Nephron progenitor cell (in vitro differentiated cells): ENCODE measurements at places on chromosomes 3 and 15.

GRCh38 chr3:48247401-48247811, 6.5 kb downstream of the ZNF589 start:
- no peak for DNase-seq

DNA sequence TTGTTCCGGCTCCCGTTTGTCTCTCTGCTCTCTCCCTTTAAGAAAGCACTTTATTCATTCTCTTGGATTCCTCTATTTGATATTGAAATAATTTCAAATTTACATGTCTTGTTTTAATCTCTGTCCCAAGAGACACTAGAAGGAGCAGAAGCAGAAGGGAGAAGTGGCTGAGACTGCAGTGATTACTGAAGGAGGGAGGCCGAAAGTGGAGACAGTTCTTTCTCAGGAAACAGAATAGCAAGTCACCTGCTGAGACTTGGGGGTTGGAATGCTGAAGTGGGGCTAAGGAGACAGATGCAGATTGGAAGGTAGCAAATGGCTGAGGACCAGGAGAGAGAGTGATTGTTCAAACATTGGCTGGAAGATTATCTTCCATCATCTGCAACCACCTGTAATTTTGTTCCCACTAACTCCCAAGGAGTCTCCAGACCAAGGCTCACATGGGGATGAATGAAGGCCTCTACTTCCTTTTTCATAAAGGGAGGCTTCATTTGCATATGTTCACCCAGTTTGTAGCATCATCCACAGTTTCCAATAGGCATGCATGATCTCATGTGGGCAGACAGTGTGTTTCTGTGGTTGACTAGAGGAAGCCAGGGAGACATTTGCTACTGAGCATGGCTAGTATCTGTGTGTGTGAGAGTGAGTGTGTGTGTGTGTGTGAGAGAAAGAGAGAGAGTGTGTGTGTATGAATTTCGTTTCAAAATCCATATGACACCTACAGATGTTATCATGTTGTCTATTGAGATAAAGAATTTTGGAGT, 24.0 kb downstream of the LTF start:
- DNase-seq, result no peak

- DNase-seq, result no peak
Observed at GRCh38 chr15:42772144-42772543, 35.2 kb upstream of the CDAN1 start.

DNA sequence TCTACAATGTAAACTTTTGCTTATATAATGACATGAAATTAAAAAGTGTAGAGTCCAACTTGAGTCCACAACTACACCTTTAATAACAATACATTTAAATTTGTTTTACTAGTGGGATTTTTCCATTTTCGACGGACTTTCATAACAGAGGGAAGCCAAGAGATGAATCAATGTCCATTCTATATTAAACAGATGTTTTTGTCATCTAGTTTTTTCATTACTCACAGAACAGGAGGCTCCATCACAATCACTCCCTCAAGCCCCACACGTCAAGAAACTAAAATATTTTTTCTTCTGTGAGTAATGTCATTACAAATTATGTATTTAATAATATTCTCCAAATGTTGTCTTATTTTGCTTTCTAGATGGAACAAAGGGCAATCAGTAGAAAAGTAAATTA, 932.9 kb downstream of the ROBO1 start:
- DNase-seq, result no peak

GRCh38 chr3:119911748-119912147, 129.8 kb downstream of the NR1I2 start:
- DNase-seq, result no peak

DNA sequence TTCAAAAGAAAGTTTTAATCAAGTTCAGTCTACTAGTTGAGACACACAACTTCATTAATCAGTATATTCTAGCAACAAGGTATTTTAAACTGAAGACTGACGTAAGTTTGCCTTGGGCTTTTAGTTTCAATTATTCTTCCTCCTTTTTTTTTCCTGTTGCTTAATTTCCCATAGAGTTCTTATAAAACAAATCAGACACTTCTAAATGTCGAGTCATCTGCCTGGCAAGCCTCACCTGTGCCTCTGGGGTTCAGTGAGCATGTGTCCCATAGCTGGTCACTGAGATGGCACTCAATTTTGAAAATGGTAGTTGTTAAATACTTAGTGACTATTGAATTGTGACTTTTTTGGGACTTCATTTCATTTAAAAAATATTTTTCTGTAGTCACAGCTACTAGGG, 27.4 kb downstream of the NKIRAS1 start:
- no peak for DNase-seq

GRCh38 chr3:133445108-133445507, 45.3 kb downstream of the BFSP2 start:
- no peak for DNase-seq

- peak; percentile 40 for DNase-seq
Observed at GRCh38 chr3:184230081-184230602, 757 bp downstream of the VWA5B2 start.

GRCh38 chr3:57164657-57165573, at the start of gene IL17RD:
IL17RD (minus strand) TSS chr3:57165353; CDS start chr3:57165286, 67 bp downstream.
- DNase-seq, result peak; percentile 96

DNA sequence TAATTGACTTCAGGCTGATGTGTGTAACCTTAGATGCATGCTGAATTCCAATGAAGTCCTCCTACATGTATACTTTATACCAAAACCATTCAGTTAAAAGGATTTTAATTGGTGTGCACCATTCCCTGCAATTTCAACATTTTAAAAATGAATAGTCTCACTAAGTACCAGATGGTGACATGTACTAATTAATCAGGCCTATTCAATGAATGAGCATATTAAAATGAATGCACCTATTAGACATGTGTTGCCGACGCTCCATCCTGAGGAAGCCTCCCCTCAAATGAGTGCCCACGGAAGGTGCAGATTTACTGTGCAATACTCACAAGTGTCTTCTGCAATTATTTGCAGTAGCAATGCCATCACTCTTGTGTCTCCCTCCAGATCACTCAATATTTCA, 124.7 kb upstream of the TSPAN3 start:
- DNase-seq, result no peak

DNA sequence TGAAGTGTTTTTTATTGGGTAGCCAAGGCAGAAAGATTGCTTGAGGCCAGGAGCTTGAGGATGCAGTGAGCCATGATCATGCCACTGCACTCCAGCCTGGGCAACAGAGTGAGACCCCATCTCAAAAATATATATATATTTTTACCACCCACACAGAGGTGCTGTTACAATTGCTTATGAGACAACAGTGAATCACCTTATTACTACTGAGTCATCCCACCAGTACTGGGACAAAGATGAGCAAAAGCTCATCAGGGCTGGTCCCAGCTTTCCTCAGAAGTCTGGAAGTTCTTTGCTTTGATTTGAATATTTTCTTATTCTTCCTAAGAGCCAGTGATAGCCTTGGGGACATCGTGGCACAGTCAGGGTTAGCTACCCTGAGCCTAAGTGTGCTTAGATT, 207.7 kb downstream of the SOX2 start:
- DNase-seq, result no peak
